ENCODE measurements at places on chromosomes 4 and X.
A peak's percentile ranks its signal among the peaks of the same experiment; 100 is the strongest.

DNA sequence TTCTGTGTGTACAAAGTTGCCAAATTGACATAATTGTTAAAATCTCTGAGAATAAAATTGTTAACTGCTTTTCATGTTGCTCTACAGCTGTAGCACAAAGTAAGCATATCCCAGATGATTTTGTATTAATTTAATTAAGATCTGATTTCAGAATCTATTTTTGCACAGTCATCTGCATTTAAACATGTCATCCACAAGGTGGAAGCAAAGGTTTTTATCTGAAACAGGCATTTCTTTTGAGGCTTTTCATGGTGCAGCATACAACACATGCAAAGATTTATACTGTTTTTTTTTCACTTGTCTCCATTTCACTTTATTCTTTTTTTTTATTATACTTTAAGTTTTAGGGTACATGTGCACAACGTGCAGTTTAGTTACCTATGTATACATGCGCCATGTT lies 51.2 kb downstream of the GC start:
- DNase-seq, result no peak

DNA sequence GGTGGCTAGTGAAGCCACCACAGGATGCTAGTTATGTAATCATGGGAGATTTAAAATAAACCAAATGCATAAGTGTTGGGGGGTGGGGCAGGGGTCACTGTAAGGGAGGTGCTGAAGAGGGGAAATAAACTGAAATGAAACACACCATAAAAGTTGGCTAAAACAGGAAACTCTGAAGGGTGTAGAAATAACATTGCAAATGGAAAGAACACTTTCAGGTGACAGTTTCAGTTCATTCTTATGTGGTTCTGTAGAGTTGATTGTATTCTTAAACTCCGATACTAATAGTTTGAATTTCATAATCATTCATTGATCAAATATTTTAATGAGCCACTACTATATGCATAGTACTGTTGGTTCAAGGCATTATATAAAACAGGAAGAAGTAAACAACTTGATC lies 80.1 kb downstream of the HDAC8 start:
- no peak for DNase-seq

DNA sequence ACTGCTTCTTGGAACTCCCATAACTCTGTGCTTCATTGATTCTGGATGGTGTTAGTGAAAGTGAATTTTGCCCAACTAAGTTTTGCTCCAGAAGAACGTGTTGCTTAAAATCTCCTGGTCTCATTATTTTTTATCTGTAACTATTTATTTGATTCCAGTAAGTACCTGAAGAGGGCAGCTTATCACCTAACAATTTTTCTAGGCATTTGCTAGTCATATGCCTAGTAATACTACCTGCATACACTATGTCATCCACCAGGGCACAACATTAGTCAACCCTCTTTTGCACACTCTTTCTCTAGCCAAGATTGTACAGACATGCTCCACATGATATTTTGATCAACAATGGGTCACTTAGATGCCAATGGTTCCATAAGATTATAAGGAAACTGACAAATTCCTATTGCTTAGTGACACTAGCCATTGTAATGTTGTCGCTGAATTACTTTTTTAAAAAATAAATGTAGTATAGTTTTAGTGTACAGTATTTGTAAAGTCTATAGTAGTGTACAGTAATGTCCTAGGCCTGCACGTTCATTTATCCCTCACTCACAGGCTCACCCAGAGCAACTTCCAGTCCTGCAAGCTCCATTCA lies 499.9 kb upstream of the AADAT start:
- DNase-seq, result no peak

GRCh38 chrX:134715930-134716619 lies 57.8 kb upstream of the PLAC1 start:
- DNase-seq, result no peak

DNA sequence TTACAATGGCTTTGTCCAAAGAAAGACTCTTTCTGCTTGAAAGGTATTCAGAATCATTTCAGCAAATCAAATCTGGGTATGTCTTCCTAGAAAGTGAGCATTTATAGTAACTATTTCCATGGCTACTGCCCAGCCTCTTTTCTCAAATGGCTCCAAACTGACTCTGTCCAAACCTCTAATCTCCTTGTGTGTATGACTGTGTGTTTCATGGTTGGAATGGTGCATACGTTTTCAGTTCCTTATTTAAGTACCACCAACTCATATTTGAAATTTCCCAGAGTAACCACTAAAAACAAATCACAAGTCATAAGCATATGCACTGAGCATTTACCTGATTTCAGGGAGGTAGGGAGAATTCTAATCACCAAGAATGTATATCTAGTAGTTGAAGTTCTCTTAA lies 106.0 kb downstream of the TMEM144 start:
- DNase-seq, result no peak

- no peak for DNase-seq
Observed at GRCh38 chr4:139416073-139416673, 37.7 kb upstream of the RAB33B start.

- peak; percentile 28 for DNase-seq
Observed at GRCh38 chr4:119103263-119103662, 32.4 kb upstream of the MYOZ2 start.

GRCh38 chrX:123476611-123477219 lies 256.1 kb downstream of the THOC2 start:
- DNase-seq, result no peak

DNA sequence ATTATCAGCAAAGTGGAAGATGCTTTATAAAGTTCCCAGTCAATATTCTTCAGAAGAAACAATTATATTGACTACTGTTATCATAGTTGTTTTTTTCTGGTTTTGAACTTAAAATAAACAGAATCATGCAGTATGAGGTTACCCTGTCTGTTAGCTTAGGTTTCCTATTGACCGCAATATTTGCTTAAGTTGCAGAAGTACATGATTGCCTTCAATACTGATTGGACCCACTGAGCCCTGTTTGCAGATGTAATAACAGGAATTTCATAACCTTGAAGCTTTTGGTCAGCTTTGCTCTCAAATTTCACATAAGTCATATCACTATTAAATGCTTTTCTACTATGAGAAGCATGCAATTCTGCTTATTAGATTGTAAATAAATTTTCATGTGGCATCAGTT lies 229.1 kb upstream of the FSTL5 start:
- DNase-seq, result no peak

DNA sequence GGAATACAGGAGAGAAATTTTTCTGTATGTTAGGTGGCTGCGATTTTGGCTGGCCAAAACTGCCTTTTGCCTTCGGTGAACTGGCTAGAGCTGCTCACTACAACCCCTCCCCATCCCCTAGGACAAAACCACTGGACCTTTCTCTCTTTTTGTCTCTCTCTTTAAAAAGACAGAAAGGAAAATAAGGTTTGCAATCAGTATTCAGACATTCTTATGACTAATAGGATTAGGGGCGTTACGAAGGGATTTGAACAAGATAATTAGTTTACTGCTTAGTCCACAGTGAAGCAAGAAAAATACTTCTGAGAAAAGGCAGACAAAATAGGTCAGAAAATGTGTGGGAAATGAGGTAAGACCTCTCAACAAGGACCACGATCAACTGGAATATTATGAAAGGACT lies 180.4 kb downstream of the SLIT2 start:
- DNase-seq, result no peak

DNA sequence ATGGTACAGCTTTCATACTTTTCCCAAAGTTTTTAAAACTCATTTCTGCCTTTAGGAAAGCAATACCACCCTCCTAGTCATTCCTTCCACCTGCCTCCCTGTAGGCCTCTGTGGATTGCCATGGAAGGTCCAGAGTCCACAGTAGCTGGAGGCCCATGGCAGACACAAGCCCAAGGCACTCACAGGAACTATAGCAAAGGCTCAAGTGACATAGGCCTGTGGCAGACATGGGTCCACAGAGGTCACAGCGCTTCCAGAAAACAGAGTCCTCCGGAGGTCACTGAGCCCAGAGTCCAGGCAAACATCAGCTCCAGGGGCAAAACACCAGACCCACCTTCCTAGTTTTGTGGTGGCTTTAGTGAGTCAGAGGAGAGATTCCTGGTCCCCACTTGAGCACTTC lies 147.6 kb upstream of the ATP6AP2 start:
- no peak for DNase-seq

- no peak for DNase-seq
Observed at GRCh38 chr4:3307060-3307459, 14.2 kb downstream of the RGS12 start.

- DNase-seq, result no peak
Observed at GRCh38 chr4:78543424-78544125, 8.0 kb upstream of the ANXA3 start.

DNA sequence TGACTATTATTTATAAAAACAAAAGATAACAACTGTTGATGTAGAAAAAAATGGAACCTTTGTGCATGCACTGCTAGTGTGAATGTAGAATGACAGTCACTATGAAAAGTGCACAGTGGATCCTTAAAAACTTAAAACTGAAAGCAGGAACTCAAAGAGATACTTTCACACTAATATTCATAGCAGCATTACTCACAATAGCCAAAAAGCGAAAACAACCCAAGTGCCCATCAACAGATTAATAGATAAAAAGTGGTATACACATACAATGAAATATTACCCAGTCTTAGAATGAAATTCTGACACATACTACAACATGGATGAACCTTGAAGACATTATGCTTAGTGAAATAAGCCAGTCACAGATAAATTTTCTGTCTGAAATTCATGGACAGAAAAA lies 23.8 kb downstream of the CENPC start:
- DNase-seq, result no peak

DNA sequence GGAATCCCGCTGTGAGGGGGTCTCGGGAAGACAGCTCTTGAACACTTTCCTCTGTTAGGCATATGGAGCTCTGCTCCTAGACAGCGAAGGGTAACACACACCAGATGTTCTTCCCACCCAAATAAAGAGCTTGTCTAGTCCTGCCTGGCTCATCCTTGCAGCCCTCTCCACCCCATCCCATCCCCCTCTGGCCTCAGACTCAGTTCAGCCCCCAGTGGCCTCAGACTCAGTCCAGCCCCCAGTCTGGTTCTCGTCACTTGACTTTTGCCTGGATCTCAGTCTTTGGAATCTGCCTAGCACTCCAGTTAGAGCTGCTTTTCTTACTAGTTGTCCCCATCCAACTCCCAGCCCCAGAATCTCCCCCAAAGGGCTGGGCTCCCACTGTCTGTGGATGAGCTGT lies 14.9 kb downstream of the RAB33A start:
- DNase-seq, result no peak

DNA sequence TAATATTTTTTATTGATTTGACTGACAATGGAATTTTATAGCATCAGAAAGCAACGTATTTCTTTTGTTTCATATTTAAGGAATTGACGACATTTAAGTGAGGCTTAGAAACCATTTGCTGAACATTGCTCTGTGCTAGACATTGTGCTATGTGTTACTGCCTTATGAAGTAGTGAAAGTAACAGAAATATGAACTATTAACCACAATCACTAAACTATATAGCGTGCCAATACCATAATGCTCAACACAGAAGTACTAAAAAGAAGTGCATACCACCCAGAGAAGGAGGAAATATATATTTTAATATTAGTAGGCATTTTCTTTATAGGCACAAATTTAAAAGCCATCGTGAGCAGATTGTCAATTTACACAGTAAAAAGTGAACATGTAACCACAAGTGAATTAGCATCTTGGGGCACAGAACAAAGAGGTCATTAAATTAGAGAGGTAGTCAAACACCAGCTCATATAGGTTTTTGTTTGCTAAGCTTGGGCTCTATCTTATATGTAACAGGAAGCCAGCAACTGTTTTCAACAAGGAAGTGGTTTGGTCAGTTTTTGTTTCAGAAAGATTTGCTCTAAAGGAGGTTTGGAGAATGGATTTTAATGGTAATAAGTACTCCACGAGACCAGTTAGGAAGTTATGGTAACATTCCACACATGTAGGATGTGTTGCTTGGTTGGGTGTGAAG lies 270.7 kb downstream of the GRXCR1 start:
- DNase-seq, result no peak

DNA sequence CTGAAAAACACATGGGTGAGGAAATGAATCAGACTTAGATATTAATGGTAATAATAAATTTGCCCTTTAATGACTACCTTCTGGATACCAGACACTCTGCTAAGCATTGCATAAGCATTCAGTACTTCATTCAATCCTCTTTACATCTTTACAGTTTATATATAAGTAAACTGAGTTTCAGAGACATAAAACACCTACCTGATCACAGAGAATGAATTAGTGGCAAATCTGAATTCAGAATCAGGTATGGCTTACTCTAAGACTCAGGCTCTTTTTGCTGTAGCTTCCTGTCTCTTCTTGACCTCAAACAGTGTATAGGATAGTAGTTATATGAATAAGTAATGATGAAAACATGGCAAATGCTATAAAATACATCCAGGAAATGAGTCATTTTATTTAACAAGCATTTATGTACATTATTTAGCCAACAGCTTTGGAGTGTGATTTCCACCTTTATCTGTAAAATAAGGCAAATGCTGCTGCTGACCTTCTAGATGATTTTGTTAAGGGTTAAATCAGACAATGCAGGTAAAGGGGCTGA lies 83.9 kb downstream of the VEGFC start:
- DNase-seq, result no peak

GRCh38 chrX:106698693-106699092 lies 27.8 kb upstream of the RNF128 start:
- no peak for DNase-seq

DNA sequence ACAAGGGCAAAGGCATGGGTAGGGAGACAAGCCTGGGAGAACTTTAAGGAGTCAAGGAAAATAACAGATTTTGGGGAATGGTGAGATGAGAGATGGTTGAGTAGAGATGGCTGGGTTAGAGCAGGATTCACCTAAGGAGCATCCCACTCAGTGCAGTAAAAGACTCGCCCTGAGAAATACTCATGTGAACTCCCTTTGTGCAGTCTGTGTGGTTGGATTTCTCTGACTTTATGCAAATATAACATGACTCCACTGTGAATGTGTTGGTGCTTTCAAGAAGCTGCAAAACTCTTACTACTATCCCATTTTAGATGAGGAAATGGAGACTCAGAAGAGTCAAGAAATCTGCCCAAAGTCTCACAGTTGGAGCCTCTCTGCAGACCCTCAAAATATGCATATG lies 129.8 kb upstream of the LIMCH1 start:
- no peak for DNase-seq

- DNase-seq, result no peak
Observed at GRCh38 chrX:13142891-13143290, 98.5 kb upstream of the FAM9C start.

DNA sequence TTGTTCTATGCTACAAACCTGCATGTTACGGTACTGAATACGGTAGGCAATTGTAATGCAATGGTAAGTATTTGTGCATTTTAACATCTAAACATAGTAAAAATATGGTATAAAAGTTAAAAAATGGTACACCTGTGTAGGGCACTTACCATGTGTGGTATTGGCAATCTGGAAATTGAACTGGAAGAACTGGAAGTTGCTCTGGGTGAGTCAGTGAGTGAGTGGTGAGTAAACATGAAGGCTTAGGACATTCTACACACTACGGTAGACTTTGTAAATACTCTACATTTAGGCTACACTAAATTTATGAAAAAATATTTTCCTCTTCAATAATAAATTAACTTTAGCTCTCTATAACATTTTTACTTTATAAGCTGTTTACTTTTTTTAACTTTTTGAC lies 78.9 kb downstream of the RRAGB start:
- DNase-seq, result no peak

DNA sequence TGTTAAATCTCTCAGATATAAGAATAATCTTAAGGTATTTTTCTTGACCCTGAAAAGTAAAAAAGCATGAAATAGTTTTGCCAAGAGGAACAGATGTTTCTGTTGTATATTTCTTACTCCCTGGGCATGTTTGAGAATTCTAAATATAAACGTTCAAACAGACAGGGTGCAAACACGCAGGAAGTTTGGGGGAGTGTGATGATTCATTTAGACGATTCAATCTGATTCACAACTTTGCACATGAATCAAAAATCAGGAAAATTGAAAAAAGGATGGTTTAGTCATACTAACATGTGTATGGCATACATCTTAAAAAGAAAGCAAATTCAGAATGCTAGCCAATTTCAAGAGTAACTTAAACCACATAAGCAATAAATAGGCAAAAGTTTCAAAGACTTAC lies 340.3 kb upstream of the GRID2 start:
- DNase-seq, result no peak

Data from H54 (cell line).